ENCODE measurements at places on chromosomes 11 and 22.

DNA sequence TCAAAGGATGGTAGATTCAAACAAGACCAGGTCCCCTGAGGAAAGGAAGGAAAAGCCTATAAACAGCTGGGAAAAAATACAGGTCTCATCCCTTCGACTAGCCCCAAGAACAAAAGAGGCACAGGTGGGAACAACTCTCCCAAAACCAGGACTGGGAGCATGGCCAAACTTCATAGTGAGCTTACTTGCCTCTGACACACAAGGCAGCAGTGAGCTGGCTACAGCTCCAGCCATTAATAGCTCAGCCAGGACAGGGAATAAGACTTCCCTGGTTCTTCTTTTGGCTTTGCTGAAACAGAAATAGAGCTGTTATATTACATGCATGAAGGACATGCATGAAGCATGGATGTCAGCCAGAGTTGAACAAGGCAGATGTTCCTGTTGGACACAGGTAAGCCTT lies at the start of gene OR10A2:
TSS of gene OR10A2 (plus strand) at position 97 of the 400 bp plus-strand sequence. CDS start 6,698 bp downstream, outside the sequence.
- DNase-seq, result no peak

DNA sequence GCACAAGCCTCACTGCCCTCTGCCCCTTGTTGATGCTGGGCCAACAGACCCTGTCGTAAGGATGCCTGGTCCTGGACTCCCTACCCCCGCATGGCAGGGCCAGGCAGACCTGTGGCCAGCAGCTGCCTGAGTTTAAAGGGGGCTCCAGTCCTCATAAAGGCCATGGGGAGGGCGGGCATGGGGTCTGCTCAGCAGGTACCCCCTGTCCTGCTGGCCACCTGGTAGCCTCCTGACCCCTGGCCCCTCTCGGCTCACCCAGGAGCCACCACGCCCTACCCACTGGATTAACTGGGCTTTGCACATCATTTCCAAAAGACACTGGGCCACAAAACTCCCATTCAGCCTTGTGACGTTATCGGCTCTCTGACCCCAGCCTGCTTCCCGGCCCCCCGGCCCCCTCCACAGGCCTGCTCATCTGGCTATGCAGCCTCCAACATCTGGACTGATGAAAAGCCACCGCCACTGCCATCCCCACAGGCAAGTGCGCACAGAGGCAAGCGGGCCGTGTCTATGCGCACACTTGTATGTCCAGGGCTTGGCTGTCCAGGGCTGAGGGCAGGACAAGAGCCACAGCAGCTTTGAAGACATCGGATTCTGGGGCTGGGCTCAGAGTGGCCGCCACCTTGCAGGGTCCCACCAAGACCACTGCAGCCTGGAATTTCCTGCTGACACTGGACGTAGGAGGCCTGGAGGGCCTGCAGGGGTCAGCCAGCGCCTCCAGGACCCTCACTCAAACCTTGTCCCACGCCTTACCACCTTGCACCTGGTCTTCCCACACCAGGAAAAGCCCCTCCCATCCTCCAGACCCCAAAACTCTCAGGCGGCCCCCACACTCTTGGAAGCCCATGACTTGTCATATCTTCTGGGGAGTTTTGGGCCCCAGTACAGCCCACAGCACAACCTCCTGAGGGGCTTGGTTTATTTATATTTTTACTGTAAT lies 48.7 kb downstream of the IGF2 start:
- DNase-seq, result no peak

- DNase-seq, result no peak
Measured at GRCh38 chr11:115453693-115454490, 50.3 kb downstream of the CADM1 start.

DNA sequence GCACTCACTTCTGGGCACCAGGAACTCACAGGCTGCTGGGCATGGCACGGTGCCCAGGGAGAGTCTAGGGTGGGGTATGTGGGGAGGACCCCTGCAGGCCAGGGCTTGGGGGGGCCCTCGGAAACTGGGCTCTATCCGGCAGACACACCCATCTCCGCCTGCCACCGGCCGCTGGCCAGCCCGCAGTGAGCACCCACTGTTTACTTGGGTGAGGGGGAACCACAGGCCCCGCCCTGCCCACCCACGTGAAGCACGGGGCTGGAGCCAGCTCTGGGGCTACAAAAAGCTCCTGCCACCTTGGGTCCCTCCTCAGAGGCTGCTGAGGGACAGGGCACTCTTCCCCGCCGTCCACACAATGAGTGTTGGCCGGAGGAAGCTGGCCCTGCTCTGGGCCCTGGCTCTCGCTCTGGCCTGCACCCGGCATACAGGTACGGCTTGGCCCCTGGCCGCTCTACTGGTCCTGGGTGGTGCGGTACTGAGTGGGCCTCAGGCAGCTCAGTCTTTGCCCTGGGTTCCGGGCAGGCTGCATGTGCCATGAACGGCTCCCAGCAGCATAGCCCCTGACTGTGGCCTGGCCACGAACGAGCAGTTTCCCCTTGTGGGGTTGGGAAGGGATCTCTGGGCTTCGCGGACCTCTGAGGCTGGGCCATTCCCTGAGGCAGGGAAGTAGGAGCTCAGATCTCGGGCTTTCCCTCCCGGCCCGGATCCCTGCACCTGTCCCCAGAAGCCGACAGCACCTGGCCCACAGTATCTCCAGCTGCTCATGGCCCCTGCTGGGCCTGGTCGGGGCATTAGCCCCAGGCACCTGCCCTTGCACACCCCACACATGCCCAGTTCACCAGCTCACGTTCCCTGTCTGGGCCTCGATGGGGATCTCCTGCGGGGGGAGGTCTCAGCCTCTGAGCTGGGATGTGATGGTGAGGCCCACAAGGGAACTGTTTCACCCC lies at the start of gene MUC5AC:
TSS of gene MUC5AC (plus strand) at position 309 of the 947 bp plus-strand sequence. CDS start at position 356, 47 bp downstream.
- DNase-seq, result no peak

DNA sequence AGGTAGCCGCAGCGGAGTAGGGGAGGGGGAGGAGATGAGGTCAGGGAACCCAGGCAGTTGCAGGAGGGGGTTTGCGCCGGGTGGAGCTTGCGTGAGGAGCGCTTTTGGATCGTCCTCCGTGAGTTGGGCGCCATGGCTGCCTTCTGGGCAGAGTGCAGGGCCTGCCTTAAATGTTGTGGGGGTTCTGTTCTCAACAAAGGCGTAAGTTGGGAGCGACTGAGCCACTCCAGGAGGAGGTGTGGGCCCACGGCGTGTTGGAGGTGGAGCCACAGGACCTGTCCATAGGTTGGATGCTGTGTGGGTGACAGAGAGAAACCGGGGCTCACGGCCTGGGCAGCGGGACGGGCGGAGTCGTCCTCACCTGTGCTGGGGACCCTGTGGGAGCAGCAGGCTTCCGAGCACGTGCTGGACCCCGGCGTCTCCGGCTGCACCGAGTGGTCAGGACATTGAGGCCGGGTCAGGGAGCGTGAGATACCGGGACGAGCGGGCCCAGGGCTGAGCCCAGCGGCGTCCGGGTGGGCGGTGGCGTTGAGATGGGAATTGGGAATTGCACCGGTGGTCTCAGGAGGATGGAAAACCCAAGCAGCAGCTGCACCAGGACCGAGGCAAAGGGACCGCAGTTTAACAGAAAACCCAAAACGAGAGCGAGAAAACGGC lies 977 bp upstream of the PGGHG start:
- no peak for DNase-seq
